GM23248 (cell line): ENCODE measurements at places on chromosomes 6 and 20. TPM values are rescaled to one million over a fixed set of nuclear protein-coding genes. Genes with fewer than 3 reads are reported as not detected.

DNA sequence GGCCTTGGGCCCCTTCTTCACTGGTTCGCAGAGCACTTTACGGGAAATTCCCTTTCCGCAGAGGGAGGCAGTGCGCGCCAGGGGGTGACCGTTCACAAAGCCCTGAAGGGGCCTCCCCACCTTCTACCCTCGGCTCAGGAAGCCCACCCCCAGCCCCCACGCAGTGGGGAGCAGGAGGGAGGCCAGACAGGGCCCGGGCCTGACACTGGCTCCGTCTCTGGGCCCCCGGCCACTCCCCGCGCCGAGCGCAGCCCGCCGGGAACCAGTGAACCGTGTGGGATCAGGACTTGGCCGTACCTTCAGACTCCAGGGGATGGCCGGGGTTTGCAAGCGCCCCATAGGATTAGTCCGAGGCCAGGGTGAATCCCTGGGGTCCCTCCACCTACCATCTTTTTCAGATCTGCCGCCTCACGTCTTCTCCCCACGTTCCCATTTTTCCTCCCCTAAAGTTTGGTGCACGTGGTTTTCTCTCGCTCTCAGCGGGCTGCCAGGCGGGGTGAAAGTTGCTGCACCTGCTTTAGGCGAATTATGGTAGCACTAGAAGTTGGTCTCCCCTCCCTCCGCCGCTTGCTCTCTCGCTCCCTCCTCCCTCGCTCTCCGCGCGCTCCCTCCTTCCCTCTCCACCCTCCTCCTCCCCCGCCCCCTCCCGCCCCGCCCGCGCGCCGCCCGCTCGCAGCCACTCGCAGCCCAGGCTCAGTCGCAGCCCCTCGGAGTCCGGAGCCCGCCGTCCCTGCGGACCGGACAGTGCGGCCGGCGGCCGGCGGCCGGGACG is at the start of gene FOXP4:
FOXP4 (plus strand) TSS at position 679 of the 772 bp plus-strand sequence. CDS start 19,380 bp downstream, outside the sequence.
- peak; percentile 96 for DNase-seq
- no peak within 1 kb of the TSS for H3K27ac ChIP-seq
- H3K36me3 ChIP-seq, result no peaks in the 10 kb centered on the region
- peak within 1 kb of the TSS; percentile 80 for H3K4me3 ChIP-seq

DNA sequence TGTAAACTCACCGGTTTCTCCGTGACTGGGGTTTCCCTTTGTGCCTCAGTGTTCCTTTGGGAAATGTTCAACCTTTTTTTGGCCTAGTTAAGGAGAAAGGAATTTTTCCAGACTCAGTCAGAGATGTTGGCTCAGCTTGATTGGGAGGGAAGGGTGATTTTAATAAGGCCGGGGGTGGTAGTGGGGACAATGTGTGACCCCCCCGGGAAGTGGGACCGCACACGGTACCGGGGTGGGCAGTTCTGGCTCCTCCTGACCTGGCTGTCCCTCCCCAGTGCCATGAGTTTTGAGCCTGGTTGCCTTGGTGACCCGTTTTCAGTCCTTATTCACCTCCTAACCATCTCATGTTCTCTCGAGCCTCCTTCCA is 132.7 kb downstream of the SNX5 start:
- no peaks in the 10 kb centered on the region for H3K27me3 ChIP-seq
- H3K27ac ChIP-seq, result peak overlapping the region; percentile 93
- no peaks in the 10 kb centered on the region for H3K36me3 ChIP-seq
- DNase-seq, result peak; percentile 58
- H3K4me3 ChIP-seq, result peak overlapping the region; percentile 54; the same call in 1 of the 2 replicates

CFB gene
- total RNA-seq, result 4.4 and 7.3 TPM in 2 replicates

- H3K36me3 ChIP-seq, result no peaks in the 10 kb centered on the region
- no peak overlapping the region for H3K27ac ChIP-seq
- peaks cover 12% of the 10 kb centered on the region; the same call in 1 of the 2 replicates for H3K27me3 ChIP-seq
- no peaks in the 10 kb centered on the region for H3K4me1 ChIP-seq
These were observed 142.8 kb downstream of the DLL1 start for GRCh38 chr6:170147832-170148708.

TFAP2D gene
- not detected in 2 replicates for total RNA-seq

- H3K27me3 ChIP-seq, result no peaks in the 10 kb centered on the region
- H3K4me1 ChIP-seq, result no peaks in the 10 kb centered on the region
- DNase-seq, result peak; percentile 10
- H3K27ac ChIP-seq, result no peak overlapping the region
- H3K4me3 ChIP-seq, result no peak overlapping the region
These were observed 115.4 kb downstream of the OPN5 start for GRCh38 chr6:47897247-47897646.

DNA sequence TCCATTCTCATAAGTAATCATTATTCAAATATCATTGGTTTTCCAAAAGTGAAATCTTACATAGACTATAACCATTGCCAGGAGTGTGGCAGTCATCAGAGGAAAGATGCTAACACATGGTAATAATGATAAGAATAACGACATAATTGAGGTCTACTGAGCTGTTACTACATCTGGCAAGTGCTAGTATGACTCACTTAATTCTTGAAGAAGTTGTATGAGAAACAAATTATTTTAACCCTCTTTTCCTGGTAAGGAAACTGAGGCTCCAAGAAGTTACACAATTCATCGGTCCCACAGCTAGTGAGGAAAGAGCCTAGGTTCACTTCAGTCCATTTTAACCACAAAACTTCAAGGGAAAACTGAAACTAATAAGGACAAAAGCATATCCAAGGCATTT is 335.6 kb upstream of the BTBD3 start:
- H3K27me3 ChIP-seq, result 0 out of 2 replicates have a peak, but pooled peaks cover 4% of the 10 kb centered on the region
- no peaks in the 10 kb centered on the region for H3K36me3 ChIP-seq
- no peak overlapping the region for H3K27ac ChIP-seq
- DNase-seq, result peak; percentile 18

- H3K27me3 ChIP-seq, result no peaks in the 10 kb centered on the region
- H3K4me3 ChIP-seq, result no peak overlapping the region
- H3K27ac ChIP-seq, result no peak overlapping the region
- H3K36me3 ChIP-seq, result no peaks in the 10 kb centered on the region
- peaks cover 5% of the 10 kb centered on the region; the same call in 1 of the 2 replicates for H3K4me1 ChIP-seq
- no peak for DNase-seq
These were observed 124.0 kb upstream of the CARMIL1 start for GRCh38 chr6:25155211-25155610.

- DNase-seq, result peak; percentile 96
- no peaks in the 10 kb centered on the region for H3K27me3 ChIP-seq
- peak overlapping the region; percentile 95 for H3K4me3 ChIP-seq
- H3K4me1 ChIP-seq, result peaks cover 40% of the 10 kb centered on the region
- H3K27ac ChIP-seq, result peak overlapping the region; percentile 96
- peaks cover 8% of the 10 kb centered on the region; the same call in 1 of the 2 replicates for H3K36me3 ChIP-seq
These were observed 42.3 kb upstream of the NAA20 start for GRCh38 chr20:19974630-19975435.

- peaks cover 21% of the 10 kb centered on the region; the same call in 1 of the 2 replicates for H3K27me3 ChIP-seq
- H3K4me1 ChIP-seq, result peaks cover 14% of the 10 kb centered on the region; the same call in 1 of the 2 replicates
These were observed 4.1 kb upstream of the PREX1 start for GRCh38 chr20:48831718-48832404.

TSPO2 gene
- not detected in 2 replicates for total RNA-seq

HLA-DQA1 gene
- not detected in 2 replicates for total RNA-seq

DNA sequence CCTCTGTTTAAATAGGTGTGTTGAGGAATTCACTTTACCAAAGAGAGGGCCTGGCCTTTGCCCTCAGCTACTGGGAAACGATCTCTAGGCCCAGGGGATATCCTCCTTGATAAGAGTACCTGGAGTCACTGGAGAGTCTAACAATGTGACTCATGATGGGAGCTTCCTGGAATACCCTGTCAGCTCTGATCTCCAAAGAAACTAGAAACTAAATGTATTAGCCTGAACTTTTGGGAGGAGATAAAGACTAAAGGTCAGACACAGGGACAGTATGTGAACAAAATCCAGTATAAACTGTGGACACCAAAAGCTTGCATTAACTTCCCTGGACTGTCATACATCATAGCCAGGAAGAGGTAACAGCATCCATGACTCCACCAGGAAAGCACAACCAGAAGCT is 148.5 kb downstream of the RNGTT start:
- no peaks in the 10 kb centered on the region for H3K36me3 ChIP-seq
- peak; percentile 4 for DNase-seq
- H3K27ac ChIP-seq, result no peak overlapping the region

- H3K4me3 ChIP-seq, result no peak overlapping the region
- DNase-seq, result no peak
- H3K4me1 ChIP-seq, result peaks cover 17% of the 10 kb centered on the region
- H3K36me3 ChIP-seq, result no peaks in the 10 kb centered on the region
- H3K27me3 ChIP-seq, result no peaks in the 10 kb centered on the region
These were observed 4.9 kb downstream of the PTK7 start for GRCh38 chr6:43081043-43081442.

- H3K4me1 ChIP-seq, result no peaks in the 10 kb centered on the region
- H3K4me3 ChIP-seq, result no peak overlapping the region
- no peaks in the 10 kb centered on the region for H3K27me3 ChIP-seq
- no peak overlapping the region for H3K27ac ChIP-seq
These were observed 29.6 kb downstream of the OR2B2 start for GRCh38 chr6:27882624-27883023.
